Lower leg skin (tissue), 4 donors: ENCODE measurements at places on chromosomes 12 and 14. TPM values are rescaled to one million over a fixed set of nuclear protein-coding genes. Genes with fewer than 3 reads are reported as not detected.

The STAT2 gene
- total RNA-seq, result 92.3 TPM

The KLHDC1 gene
- 3.4 TPM for total RNA-seq

The MED13L gene
- 169 TPM for total RNA-seq

The PXMP2 gene
- 15.1 TPM for total RNA-seq

The MYH6 gene
- not detected for total RNA-seq

DNA sequence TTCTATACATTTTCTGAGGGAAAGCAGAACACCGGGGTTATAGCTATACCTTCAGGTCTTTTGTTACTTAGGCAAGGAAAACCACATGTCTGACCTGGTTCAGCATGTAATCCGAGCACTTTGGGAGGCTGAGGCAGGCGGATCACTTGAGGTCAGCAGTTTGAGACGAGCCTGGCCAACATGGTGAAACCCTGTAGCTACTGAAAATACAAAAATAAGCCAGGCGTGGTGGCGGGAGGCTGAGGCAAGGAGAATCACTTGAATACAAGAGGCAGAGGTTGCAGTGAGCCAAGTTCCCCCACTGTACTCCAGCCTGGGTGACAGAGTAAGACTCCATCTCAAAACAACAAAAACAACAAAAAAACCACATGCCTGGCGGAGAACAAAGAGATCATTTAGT, 177.6 kb downstream of the ACSS3 start:
- DNase-seq, result no peak

GRCh38 chr12:58413794-58414193, 472.4 kb downstream of the ATP23 start:
- no peak for DNase-seq

DNA sequence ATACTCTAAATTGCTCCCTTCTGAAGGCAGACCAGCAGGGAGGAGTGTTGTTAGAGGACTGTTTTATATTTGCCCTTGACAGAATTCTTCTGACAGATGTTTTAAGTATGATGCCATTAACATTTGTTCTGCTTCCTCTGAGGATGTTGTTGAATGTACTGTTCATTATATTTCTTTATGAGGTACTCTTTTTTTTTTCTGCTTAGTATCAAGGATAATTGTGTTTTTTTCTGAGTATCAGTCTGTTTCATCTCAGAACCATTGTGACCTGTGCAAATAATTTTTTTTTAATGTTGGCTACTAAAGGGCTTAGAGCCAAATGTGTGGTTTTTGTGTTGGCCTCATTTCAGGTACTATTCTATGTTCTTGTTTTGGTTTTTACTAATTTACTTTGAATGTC, 10.6 kb downstream of the METAP2 start:
- DNase-seq, result no peak

- no peak for DNase-seq
Measured at GRCh38 chr12:104747955-104748354, 210.1 kb downstream of the SLC41A2 start.

DNA sequence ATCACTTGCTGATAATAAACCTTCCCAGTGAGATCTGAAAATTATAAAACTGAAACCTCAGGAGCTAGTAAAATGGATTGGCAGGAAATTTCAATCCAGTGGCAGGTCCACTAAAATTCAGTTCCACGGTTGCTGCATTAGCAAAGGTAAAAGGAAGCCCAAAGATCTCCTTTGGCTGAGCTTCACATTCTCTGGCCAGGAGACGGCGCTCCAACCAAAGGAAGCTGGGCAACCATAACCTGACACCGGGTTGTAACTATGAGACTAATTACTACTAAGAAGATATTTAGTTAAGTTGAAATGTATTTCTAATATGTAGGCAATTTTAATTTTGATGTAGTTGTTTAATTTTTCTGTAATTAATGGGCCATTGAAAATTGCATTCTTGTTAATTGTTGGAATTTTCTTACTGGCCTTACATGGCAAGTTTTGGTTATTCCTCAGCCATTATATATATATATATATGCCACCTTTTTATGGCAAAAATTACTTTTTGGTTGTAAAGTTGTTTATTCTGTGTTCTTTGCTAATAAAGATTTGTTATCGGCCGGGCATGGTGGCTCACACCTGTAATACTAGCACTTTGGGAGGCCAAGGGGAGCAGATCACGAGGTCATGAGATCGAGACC, 17.0 kb downstream of the OR8S1 start:
- DNase-seq, result no peak

DNA sequence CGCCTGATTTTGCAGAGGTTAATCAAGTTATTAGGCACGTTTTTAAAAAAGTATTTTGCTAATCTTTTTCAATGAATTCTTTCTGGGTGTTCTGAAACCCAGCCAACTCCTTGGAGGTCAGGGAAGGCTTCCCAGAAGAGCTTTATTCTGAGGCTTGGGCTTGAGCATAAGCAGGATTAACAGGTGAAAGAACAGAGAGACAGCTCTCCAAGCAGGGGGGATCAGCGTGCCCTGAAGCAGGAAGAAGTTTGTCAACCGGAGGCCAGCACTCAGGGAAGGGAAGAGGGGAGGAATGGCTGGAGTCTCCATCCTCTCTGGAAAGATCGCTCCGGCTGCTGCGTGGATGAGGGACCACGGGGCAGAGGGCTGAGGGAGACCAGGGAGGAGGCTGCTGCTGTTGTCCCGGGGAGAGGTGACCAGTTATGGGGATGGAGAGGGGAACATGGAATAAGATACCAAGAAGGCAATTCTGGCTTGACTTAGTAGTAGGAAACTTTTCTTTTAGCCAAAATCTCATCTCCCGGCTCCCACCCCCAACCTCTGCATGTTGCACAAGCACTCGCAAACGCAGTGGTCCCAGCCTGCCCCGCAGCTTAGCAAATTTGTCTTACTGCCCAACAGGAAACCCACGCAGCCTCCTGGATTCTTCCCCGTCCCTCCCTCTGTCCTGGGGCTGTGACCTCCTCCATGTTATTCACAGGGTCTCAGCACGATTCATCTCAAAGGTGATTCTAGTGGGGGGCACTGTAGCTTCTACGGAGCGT, 1.1 kb upstream of the SSH1 start:
- no peak for DNase-seq

GRCh38 chr12:14886271-14886670, 617 bp upstream of the MGP start:
- no peak for DNase-seq
